Stimulated activated CD8-positive, alpha-beta memory T cell treated with anti-CD3 and anti-CD28 coated beads, Interleukin-15, amount 100 ng/mL, for 4 hours (primary cell): ENCODE measurements at places on chromosomes 6 and 20.

DNA sequence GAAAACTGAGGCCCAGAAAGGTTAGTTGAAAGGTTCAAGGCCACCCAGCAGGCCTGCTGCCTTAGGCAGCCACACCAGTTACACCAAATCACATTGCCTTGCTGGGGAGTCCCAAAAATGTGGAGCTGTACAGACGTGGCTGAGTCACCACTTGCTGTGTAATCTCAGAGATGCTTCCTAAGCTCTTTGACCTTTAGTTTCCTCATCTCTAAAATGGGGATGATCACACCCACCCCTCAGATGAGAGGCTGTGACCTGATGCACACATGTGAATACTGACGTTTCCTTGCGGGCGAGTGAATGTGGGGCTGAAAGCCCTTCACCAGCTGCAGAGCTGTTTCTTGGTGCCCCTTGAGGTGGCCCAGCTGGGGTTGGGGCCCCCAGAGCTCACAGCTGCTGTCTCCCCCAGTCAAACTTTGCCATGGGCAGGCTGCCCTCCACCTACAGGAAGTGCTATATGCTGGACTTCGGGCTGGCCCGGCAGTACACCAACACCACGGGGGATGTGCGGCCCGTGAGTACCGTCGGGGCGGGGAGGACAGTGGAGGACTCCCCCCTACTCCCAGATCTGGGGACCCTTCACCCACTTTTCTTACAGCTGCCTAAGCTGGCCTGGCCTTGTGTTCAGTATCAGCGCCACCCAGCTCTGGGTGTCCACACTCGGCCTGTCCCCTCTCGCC, 11.0 kb downstream of the TTBK1 start:
- no peak for DNase-seq

GRCh38 chr6:135145063-135145800, 35.9 kb upstream of the MYB start:
- DNase-seq = no peak

GRCh38 chr20:24452498-24453127, 16.8 kb upstream of the SYNDIG1 start:
- no peak for DNase-seq

DNA sequence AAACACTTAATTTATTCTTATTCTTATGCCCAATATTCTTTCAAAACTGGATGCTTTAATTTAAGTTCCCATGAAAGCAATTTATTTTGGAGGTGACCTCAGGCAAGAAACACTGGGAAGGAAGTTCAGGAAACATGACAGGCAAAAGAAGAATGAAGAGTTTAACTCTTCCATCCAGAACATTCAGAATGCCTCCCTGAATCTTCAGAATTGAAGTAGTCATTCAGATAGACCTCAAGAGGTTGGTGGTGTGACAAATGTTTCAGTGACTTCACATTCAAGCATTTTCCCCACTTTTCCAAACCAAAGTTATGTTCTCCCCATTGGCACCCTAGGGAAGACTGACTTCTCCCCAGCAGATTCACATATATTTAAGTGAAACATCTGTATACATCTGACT, 110.5 kb downstream of the HAO1 start:
- DNase-seq = no peak

DNA sequence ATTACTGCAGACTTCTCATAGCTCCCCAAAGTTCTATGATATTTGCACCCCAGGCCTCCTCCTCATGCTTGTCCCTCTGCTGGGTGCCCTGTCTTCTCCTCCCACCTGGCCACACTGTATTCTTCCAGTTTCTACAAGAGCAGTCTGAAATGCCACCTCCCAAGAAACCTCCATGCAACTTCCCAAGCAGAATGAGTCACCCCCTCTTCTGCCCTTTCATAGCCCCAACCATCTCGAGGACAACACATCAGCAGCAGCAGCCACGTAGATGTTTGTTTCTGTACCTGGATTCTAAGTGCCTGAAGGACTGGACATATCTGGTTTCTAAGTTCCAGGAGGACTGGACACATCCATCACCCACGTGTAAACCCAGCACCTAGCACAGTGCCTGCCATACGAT, 6.6 kb upstream of the ULBP2 start:
- DNase-seq = no peak
